ENCODE measurements at places on chromosomes 3 and 15.

DNA sequence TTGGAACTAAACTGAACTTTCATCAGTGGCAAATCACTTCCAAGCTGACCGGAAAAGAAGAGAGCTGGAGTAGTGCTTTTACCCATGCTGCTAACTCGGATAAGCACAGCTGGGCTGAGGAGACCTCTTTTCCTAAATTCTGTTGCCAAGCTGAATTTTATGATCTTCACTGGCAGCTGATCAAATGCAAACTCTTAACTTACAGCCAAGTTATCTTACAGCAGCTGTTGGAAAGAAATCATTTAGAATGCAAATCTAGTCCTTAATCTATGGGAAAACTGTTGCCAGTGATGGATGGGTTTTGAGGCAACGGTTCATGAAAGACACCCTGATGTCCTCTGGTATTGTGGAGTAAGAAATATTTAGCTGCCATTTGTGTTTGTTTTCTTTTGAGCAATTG lies 216.5 kb downstream of the ZNF385D start:
- no peak for DNase-seq

GRCh38 chr3:152365766-152366593 lies 97.3 kb downstream of the MBNL1 start:
- no peak for DNase-seq

- DNase-seq: no peak
Observed at GRCh38 chr15:48592933-48593332, 52.6 kb downstream of the FBN1 start.

DNA sequence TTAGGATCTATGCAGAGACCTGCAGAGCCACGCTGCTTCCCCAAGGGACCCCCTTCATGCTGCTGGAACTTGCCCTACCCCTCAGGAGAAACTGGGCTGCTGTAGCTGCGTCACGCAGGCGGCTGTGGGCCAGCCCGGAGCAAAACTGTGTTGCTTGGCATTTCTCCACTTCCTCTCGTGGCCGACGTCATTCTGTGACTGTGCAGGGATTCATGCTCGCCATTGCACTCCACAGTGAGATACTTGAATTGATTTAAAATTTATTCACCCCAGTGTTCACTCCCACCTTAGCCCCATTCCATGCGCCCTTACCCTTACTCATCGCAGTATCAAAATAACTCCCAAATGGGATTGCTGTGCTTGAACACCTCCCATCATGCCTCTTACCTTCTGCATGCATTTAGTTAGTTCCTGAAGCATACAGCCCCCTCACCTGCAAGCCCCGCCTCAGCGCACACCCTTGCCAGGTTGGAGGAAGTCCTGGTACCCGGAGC lies 45.7 kb downstream of the TMEM44 start:
- DNase-seq: no peak

DNA sequence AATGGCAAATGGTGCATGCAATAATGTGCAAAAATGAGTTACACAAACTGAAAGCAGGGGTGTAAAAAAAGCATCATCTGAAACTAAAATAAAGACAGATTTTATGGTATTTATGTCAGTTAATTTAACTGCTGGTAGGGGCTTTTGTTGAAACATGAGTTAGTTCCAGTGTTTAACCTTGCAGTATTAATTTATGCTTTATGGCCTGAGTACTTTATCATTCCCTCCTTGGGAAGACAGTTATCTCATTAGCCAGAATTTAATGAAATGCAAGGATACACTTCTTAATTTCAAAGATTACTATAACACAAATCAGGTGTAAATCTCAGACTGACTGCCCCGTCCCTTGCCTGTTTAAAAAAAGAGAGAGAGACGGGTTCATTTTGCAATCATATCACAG lies 240.1 kb upstream of the MEIS2 start:
- no peak for DNase-seq

DNA sequence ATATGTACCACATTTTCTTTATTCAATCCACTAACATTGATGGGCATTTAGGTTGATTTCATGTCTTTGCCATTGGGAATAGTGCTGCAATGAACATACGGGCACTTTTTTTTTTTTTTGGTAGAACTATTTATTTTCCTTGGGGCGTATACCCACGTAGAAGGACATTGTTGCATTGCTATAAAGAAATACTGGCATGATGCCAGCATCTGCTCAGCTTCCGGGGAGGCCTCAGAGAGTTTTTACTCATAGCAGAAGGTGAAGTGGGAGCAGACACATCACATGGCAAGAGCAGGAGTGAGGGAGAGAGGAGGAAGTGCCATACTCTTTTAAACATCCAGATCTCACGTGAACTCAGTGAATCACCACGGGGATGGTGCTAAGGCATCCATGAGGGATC lies 197.0 kb downstream of the SQOR start:
- DNase-seq: no peak

GRCh38 chr15:70062321-70062956 lies 35.3 kb downstream of the TLE3 start:
- DNase-seq: no peak

DNA sequence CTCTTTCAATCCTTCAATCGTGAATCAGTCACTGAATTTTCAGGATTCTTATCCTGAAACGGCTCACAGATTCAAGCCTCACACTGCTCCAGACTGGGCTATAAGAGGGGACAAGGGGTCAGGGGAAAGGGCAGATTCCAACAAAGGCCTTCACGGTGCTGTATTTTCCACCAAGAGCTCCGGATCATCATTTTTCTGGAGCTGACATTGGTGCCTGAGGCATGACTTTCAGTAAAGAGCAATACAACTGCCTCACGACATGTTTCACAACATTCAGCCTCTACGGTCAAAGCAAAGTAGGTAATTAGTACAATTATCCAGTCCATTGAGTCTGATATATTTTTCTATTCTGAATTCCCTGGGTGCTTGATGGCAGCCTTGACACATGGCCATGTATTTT lies 185.0 kb upstream of the PRICKLE2 start:
- no peak for DNase-seq

- no peak for DNase-seq
Observed at GRCh38 chr15:62067448-62068044, 769 bp downstream of the C2CD4A start.

DNA sequence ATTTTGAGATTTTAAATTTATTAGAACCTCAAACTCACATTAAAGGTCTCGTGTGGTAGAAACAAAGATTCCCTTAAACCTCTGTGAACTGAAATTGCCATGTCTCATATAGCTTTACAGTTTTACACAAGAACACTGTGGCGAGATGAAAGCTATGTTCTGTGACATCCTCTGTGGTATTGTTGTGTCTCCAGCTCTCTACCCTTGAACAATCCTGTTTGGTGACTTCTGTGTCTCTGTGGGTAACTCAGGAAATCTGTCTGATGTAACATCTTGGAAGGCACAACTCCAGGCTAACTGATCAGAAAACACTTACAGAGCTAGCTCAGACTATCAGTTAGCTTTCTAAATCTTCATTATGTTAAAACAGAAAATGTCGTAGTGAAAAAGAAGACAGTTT lies 318.8 kb upstream of the GBE1 start:
- DNase-seq: no peak

DNA sequence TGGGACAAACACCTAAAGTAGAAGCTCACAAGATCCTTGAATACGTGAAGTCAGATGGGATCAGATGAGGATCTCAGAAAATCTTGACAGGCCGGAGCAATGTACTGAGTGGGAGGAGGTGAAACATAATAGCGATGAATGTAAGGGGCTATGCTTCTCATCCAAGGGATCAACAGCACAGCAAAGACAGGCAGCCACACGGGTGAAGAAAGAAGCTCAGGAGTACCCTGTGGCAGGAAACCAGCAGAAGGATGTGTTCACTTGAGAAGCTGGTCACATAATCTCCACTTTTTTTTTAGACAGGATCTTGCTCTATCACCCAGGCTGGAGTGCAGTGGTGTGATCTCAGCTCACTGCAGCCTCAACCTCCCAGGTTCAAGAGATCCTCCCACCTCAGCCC lies 92.4 kb downstream of the MEGF11 start:
- no peak for DNase-seq

- DNase-seq: peak; percentile 0
Observed at GRCh38 chr3:3200632-3201212, 21.2 kb upstream of the CRBN start.

GRCh38 chr3:114449271-114450007 lies 155.6 kb downstream of the TIGIT start:
- DNase-seq: no peak

- DNase-seq: no peak
Observed at GRCh38 chr3:173650596-173650995, 253.1 kb downstream of the NLGN1 start.

DNA sequence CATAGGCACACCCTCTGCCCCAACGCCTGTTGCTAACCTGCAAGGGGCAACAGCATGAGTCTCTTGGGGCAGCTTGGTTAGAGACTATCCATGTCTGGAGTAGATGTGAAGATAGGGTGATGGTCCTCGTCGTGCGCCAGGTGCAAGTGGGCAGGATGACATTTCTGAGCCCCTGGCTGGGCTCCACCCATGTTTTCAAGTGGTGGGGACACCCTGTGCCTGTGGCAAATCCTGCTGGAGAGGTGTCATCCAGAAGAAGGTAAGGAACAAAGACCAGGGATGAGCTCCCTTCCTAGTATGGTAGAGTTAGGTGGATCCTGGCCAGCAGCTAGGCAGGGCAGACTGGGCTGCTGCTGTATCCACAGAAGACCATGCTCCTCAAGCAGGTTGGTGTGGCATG lies 152.6 kb downstream of the ABHD5 start:
- DNase-seq: no peak

- no peak for DNase-seq
Observed at GRCh38 chr3:134864636-134865035, 69.6 kb downstream of the EPHB1 start.

- DNase-seq: no peak
Observed at GRCh38 chr15:100759698-100760356, 119.8 kb upstream of the ALDH1A3 start.

- no peak for DNase-seq
Observed at GRCh38 chr3:193842832-193843473, 249.9 kb downstream of the OPA1 start.

DNA sequence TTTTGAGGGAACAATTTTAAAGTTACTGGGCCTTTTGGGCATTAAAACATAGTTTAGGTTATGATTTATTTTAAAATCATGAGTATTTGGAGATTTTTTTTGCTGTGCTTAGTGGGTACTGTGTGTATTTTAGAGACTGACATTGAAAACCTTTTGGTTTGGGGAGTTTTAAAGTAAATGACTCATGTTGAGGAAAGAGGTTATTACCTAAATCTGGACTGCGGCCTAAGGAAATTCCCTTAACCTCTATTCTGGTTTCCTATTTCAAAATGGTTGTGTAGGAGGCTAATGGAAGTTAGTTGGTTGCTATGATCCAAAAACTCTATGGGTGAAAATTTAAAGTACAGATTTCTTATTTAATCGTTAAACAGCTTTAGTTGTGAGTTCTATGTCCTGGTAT lies 57.3 kb upstream of the DPH6 start:
- DNase-seq: no peak

DNA sequence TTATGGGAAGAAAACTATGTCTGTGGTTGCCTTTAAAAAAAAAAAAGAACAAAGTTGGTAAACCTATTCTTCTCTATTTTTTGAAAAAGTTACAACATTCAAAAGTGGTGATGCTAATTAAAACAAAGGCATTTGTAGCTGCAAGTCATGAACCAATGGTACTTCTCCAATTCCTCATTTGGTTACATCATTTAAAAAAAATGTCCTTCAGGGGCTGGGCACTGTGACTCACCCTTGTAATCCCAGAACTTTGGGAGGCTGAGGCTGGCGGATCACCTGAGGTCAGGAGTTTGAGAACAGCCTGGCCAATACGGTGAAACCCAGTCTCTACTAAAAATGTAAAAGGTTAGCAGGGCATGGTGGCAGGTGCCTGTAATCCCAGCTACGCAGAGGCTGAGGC lies 574.6 kb downstream of the VGLL3 start:
- DNase-seq: no peak

DNA sequence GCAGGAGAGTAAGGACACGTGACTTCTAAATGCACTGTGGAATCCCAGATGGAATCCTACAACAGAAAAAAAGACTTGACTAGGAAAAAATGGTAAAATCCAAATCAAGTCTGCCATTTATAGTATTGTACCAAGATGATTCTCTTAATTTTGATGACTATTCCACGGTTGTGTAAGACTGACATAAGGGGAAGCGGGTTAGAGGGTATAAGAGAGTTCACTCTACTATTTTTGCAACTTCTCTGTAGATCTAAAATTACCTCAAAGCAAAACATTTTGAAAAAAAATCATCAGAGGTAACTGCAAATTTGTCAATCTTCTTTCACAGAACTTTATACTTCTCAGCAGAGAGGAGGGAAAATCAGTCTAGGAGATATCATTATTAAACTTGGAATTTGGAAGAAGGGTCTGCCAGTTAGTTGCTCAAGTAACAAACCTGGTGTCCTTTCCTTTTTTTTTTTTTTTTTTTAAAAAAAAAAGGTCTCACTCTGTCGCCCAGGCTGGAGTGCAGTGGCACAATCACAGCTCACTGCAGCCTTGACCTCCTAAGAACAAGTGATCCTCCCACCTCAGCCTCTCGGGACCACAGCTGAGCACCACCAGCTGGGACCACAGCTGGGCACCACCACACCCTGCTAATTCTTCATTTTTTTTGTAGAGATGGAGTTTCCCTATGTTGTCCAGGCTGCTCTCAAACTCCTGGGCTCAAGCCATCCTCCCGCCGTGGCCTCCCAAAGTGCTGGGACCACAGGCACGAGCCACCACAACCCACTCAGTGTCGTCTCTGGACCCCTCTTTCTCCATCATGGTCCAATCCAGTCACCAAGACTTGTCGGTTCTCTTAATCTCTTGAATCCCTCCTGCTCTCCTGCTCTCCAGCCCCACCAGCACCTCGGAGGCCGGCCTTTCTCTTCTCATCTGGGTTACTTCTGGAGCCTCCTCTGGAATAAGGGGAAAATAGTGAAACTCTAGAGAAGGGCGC lies 14.9 kb upstream of the HES1 start:
- no peak for DNase-seq

DNA sequence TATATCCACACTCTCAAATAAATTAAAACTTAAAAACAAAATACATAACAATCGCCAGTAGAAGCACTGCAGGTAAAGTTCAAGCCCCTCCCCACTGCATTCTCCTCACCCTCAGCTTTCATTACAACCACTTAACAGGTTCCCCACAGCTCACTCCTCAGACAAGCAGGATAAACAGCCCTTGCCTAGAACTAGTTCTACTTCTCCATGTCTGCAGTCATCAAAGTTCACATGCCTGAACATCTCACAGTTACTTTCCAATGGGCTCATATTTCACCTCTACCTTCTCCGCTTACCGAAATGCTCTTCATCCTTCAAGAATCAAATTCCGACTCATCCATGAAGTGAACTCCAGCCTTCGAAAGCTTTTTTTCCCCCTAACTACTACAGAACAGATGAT lies 4.1 kb downstream of the YEATS2 start:
- DNase-seq: no peak
